ENCODE measurements at places on chromosomes 1 and 21.
A peak's percentile ranks its signal among the peaks of the same experiment; 100 is the strongest.

- DNase-seq, result no peak
Observed at GRCh38 chr1:11707621-11708276, 16.2 kb downstream of the DRAXIN start.

GRCh38 chr1:117942293-117942692 is 12.8 kb downstream of the WDR3 start:
- DNase-seq, result no peak

GRCh38 chr21:41651830-41652229 is 115.0 kb downstream of the RIPK4 start:
- DNase-seq, result no peak

DNA sequence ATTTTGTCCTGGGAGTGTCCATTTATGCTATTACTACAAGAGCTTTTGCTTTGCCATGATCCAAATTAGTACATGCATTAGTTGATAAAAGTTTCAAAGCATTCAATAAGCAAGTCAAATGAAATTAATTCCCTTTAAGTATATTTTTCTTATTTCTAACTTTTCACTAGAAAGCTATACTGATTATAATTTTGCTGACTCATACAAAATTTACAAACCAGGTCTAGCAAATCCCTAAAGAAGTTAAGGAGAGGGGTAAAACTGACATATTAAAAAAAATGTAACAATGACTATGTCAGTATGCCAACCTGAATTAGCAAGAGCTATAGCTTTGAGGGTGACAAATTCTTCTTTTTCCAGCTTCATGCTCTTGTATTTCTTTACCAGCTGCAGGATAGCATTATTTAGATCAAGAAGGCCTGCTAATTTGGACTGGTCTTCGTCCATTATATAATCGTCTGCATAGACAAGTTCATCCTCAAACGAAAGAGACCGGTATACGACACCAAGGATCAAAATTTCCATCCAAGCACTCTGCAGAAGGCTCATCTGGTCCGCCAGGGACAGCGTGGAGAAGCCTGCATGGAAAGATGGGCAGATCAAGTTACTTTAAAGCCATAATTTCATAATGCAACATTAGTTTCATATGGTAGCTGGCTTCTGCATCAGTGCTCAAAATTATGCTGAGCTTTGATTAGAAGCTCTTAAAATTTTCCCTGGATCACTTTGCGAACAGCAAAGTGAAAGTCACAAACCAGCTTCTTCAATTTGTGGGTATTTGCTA is 95.8 kb upstream of the USH2A start:
- no peak for DNase-seq

DNA sequence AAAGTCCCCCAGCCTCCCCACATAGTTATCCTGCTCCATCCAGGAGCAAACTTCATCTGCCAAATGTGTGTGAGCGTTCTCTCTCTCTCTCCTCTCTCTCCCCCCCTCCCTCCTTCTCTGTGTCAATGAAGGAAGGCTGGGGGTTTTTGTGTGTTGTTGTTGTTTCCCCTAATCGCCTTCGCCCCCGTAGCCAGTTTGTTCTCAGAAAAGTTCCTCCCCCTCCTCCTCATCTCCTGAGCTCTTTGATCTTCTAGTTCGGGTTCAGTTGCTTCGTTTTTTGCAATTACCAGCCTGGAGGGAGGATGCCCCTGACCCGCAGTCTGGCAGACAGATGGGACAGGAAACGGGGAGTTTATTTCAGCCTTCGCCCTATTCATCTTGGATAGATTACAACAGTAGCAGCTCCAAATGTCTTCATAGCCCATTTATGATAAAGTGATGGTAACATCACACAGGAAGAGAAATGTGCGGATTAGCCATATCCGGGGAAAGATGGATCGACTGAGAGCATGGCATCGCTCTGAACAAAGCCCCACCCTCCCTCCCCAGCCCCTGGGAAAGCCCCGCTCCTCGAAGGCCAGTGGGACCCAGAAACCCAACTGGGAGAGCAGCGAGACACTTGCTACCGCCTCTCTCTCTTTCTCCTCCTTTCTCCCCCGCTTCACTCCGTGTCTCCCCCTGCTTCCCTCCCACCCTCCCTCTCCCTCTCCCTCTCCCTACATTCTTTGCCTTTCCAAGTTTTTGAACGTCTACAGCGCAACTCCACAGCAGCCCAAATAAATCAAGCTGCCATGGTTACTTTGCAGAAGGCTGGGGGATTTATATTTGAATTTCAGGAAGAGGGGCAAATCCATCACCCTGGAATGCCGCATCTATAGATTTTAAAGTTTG is 139.7 kb upstream of the ARHGEF16 start:
- no peak for DNase-seq

- DNase-seq, result no peak
Observed at GRCh38 chr1:112146201-112146715, 156.8 kb upstream of the KCND3 start.

DNA sequence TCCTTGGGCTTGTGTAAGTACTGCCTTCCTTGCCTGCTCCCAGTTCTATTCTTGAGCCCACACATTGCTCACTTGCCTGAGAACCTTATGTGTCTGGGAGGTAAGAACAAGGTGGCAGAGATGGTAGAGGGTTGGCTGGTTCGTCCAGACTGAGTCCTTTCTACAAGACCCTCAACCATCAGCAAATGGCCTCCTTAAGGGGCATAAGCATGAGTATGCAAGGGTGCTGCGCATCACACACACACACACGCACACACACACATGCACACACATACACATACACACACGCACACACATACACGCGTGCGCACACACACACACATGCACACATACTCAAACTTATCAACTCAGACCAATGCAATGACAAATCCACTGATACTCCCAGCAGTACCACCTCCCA is 56.9 kb downstream of the RHBG start:
- DNase-seq, result no peak

GRCh38 chr21:40723317-40723716 is 123.6 kb downstream of the DSCAM start:
- DNase-seq, result no peak

DNA sequence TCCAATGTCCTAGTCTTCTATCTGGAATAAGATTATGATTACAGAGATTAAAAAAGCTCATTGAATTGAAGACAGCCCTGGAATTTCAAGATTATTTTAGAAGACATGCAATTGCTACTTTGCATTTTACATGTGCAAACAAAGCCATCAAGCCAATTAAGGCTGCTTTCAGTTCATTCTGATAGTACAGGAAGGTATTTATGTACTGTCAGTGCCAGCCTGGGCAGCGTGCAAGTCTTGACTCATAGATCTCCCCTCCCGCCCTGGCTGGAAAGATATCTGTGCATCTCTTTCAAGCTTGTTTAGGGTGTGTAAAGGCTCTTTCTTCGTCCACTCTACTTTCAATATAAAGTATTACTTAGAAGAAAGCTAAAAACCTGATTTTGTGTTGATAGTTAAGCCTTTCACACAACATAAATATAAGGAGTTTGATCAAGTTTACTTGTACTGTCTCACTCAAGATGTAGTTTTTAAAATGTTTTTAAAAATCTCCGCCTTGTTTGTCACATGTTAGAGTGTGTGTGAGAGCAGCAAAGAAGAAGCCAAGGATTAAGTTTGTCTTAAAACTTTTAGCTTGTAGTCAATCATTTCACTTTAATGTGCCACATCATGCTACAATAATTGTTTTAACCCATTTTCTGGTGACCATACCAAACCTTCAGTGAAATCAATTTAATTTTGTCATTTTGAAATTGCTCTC is 13.6 kb upstream of the LYPLAL1 start:
- DNase-seq, result no peak

- DNase-seq, result no peak
Observed at GRCh38 chr1:92886886-92887419, 55.1 kb downstream of the RPL5 start.

DNA sequence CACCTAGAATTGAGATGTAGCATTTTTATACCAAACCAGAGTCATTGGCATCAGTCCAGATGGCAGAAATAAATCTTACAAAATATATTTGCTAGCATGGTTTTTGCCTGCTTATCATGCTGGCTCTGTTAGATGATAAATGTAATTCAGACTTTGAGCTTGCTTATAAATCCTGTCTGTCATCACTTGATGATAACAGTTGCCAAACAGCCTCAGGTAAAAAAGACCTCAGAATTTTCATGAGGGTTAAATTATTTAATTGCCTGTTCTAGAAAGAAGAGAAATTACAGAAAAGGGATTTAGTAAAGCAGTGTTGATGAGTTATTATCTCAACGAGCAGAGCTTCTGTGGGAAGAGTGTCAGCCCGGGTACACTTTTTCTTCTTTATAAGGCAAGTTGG is 83.3 kb downstream of the FNBP1L start:
- no peak for DNase-seq

- no peak for DNase-seq
Observed at GRCh38 chr1:7539769-7540175, 231.3 kb upstream of the VAMP3 start.

GRCh38 chr21:33816174-33816573 is 99.4 kb downstream of the ATP5PO start:
- DNase-seq, result no peak

DNA sequence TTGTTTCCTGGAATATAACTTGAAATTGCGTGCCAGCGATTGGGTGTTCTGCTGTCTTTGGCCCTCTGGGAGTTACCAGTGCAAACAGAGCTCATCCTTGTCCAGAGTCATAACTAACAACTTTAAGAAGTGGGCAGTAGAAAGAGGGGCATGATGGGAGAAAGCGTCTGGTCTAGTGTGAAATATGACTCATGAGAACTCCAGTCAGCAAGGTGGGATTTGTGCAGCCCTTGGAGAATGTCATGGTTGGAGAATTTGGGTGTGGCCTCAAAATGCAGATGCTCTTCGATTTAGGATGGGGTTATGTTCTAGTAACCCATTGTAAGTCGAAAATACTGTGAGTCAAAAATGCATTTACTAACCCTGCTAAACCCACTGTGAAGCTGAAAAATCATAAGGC is 12.9 kb downstream of the ATP1B1 start:
- DNase-seq, result no peak

- no peak for DNase-seq
Observed at GRCh38 chr1:232014941-232015340, 388.4 kb downstream of the DISC1 start.

DNA sequence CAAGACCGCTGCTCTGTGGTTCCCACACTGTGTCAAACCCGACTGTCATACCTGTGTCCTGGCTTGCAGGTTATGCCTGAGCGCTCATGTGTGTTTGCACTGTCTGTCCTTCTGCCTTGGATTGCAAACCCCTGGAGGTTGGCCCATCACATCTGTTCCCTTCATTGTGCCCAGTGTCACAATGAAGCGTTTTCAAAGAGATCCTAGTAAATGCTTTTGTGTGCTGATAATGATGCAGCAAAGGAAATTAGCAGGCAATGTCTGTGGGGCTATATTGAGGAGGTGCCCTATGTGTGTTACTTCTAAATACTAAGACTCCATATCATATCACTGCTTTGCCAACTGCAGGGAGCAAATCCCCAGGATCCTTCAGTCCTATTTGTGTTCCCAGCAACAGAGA is 424.4 kb upstream of the NFIA start:
- no peak for DNase-seq

DNA sequence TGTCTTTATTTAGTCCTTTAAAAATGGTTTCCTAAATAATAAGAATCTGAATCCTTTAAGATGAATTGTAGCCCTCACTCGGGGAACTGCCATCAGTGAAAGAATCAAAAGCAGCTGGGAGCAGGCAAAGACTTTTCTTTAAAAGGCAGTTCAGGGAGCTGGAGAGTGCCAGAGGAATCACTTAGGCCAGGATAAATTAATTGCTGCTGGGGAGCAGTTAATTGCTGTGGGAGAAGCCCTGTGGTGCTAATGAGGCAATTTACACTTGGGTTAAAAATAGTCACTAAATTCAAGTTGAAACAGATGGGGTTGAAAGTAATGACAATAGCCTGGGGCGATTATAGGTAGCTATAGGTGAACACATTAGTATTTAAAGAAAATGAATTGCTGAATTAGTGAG is 38.7 kb upstream of the COL24A1 start:
- DNase-seq, result no peak

GRCh38 chr21:16742741-16743140 is 770.1 kb upstream of the CXADR start:
- no peak for DNase-seq

DNA sequence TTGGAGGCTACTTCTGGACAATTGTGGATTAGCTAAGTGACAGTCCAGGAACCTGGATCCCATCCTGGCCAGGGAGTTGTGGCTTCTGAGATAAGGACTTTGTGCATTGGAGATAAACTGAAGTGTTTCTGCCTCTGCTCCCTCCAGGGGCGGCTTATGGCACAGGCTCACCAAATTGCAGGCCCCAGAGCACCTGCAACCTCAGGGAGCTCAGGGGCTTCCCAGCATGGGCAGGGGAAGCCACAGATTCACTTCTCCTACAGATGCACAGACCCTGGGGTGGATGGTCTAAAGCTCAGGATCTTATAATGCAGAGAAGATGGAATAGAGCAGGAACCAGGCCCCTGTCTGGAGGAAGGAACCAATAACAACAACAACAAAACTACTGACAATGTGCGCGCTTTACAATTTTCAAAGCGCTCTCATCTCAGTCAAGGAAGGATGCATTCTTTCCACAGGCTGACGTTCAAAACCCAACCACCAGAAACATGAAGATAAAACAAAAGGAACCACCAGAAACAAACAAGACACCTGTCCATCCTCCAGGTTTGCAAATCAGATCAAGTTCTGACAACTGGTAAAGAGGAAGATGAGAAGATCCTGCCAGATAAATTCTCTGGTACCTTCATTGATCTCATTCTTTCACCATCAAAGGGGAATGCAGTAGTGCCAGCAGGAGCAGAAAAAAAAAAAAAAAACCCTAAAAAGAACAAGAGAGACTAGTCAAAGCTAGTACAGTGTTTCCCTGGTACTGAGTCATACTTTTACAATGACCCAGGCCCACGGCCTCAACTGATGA is 121.0 kb upstream of the IRF2BP2 start:
- peak; percentile 44 for DNase-seq

DNA sequence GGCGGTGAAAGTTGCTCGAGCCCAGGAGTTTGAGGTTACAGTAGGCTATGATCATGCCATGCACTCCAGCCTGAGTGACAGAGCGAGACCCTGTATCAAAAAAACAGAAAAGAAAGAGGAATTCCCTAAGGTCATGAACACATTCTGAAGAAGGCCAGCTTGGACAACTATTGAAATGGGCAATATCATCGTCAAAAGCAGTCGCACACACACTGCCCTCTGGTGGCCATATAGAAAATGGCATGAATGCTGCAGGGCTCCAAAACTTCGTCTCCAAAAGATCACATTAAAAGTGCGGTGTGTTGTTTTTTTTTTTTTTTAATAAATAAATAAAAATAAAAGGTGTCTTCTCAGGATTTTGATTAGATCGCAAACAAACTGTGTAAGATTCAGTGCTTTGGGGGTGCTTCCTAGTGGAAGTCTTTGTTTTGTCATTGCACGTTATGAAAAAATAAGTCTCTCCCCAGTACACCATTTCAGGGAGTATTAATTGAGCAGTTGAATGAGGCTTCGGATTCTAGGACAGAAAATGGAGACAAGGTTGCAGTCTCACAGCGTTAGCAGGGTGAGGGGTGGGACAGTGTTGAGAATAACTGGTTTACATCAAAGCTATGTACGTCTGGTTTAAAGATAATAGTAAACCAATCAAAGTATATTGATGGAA is 87.5 kb upstream of the FMN2 start:
- no peak for DNase-seq

- no peak for DNase-seq
Observed at GRCh38 chr1:22533244-22533895, 29.9 kb upstream of the EPHA8 start.

Data from activated T-cell treated with anti-CD3 and anti-CD28 coated beads, Interleukin-2, amount 50 U/mL, for 4 hours (primary cell).